ENCODE measurements at places on chromosomes 2 and 18. TPM values are rescaled to one million over a fixed set of nuclear protein-coding genes. Genes with fewer than 3 reads are reported as not detected.

Gene SH2D6
- total RNA-seq = 7.6 TPM

Gene SERPINB13
- total RNA-seq = not detected

Gene CLEC4F
- 0.32 TPM for total RNA-seq

Gene CXCR4
- 9.6 TPM for total RNA-seq

Gene DPYSL5
- total RNA-seq = 0.32 TPM

Gene IL36RN
- not detected for total RNA-seq

Gene SERPINB7
- total RNA-seq = not detected

Gene ANKRD62
- total RNA-seq = 0.20 TPM

Gene POTEE
- not detected for total RNA-seq

Gene POTEI
- not detected for total RNA-seq

Gene LYG2
- total RNA-seq = not detected

Gene GALNT14
- not detected for total RNA-seq

Gene OSBPL6
- total RNA-seq = 3.6 TPM

DNA sequence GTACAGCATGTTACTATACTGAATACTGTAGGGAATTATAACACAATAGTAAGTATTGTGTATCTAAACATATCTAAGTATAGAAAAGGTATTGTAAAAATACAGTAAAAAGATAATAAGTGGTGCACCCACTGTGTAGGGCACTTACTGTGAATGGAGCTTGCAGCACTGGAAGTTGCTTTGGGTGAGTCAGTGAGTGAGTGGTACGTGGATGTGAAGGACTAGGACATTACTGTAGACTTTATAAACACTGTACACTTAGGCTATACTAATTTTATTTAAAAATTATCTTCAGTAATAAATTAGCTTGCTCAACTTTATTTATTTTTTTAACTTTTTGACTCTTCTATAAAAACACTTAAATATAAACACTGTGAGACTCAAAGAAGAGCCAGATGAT is 82.6 kb downstream of the MTA3 start:
- no peak for DNase-seq

GRCh38 chr18:48569139-48569914 is 30.5 kb downstream of the CTIF start:
- no peak for DNase-seq

DNA sequence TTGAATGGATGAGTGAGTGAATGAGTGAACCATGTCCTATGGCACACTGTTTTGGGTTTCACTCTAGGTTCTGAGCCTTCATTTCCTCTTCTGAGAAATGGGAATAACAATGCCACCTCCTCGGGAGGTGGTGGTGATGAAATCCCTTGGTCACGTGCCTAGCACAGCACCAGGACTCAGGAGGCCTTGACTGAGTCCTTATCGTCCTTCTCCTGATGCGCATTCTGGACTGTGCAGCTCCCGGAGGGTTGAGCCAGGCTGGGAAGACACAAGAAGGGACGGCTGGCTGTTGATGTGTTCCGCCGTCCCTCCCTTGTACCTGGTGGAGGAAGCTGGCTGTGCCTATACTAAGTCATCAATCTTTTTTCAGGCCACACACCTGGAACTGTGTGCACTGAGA is 437.3 kb downstream of the ZNF521 start:
- DNase-seq = no peak

GRCh38 chr2:170512266-170512665 is 202.9 kb upstream of the SP5 start:
- DNase-seq = no peak

GRCh38 chr2:3768960-3769765 is 65.8 kb downstream of the DCDC2C start:
- DNase-seq = no peak

- DNase-seq = peak; percentile 61
These were observed 2.7 kb upstream of the TGIF1 start for GRCh38 chr18:3447068-3447894.

DNA sequence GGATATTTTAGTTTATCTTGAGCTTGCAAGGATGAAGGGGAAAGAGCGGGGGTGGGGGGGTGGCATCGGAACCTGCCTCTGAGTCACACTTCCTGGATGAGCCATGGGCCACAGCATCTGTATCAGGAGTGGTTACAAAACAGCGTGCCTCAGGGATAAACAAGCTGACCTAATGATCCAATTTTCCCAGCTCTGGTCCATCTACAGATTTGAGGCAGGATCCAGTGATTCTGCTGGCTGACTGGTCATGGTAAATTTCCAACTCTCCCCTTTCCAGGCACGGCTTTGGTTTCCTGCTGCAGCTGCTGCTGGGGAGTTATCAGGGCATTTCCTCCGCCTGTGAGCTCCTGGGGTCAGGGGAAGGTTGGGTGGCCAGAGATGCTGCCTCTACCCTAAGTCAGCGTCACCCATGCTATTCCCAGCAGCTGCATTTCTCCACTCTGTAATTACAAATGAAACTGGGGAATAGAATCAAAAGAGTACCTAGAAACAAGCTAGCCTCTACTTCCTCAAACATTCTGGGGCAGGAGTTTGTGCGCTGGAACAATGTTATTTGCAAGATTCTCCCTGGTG is 4.7 kb upstream of the HPCAL1 start:
- DNase-seq = peak; percentile 59

DNA sequence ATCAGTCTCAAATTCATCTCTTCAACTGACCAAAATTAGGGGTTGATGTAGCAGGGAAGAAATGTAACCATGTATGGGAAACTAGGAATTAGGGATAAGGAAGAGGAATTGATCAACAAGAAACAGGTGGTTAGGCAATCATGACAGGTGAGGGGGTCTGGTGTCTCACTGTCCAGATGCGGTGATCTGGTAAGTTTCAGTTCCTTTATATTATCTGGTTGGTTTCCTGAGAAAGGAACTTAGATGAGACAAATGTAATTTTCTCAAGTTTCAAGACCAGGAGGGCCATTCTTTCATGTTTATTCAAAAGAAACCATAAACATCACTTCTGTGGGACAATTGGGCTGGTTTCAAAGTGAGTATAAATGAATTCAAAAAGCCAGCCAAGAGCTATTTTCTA is 306.2 kb upstream of the KCNJ3 start:
- no peak for DNase-seq

DNA sequence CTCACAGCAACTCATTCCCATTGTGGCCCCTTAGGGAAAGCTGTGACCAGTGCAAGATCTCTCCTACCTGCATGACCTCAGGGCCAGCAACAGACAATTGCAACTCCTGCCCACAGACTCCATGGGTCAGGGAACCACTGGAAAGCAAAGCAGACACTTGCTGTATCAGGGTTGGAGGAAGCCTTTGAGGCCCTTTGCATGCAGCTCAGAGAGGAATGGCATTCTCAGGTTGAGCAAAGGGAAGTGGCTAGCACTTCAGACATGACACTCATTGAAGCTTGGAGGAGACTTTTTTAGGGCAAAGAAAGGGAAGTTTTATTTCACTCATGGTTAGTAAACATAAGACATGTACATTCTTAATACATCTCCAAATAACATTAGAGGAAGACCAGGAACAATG is 22.1 kb downstream of the IL1F10 start:
- DNase-seq = no peak

- DNase-seq = no peak
These were observed 193.6 kb downstream of the MIB1 start for GRCh38 chr18:21933931-21934765.

DNA sequence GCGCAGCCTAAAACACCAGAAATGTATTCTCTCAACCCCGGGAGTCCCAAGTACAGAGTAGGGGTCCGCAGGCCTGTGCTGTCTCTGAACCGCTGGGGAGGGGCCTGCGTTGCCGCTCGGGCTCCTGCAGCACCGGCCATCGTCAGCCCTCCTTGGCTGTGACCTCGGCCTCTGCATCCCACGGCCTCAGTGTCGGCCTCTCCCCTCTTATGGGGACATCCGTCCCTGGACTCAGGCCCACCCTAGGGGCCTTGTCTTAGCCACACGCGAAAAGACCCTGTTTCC is 50.5 kb downstream of the KCNG2 start:
- no peak for DNase-seq

DNA sequence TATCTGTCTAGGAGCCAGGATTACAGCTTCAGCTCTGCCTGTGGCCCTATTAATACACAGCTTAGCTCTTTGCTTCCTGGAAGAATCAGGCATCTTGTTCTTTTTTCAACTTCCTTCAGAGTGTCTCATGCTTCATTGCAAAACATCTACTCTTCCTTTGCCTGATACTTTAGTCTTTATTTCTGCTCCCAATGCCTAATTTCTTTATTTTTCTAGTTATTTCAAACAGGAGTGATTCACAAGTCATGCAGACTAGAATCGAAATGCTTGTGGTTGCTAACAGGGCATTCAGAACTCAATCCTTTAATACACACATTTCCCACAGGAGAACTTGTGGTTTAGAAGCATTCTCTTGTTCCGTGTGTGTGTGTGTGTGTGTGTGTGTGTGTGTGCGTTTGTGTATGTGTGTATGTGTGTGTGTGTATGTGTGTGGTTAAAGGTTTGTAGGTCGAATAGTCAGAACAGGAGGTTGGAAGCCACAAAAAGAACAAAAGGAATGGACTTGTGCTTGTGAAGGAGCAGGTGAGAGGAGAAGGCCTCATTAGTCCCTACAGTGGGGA is 28.3 kb upstream of the INSIG2 start:
- no peak for DNase-seq

GRCh38 chr2:219073413-219074129 is 12.8 kb upstream of the IHH start:
- peak; percentile 68 for DNase-seq

DNA sequence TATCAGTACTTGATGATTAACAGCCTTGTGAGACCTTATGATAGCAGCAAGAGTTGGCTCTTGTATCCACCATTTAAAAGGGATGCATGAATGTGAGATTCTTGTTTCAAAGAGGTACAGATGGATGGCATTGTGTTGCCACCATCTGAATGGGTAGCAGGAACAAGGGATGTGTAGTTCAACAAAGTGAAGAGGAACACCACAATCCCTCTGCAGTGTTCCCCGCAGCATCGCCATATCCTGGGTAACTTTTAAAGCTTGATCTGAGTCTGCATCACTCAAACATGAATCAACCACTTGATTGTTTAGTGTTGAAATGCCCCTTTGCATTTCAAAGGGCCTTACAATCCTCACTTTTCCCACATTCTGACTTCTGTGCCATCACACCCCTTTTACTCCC is 106.7 kb downstream of the SS18 start:
- DNase-seq = no peak

GRCh38 chr2:128457716-128458115 is 139.0 kb upstream of the HS6ST1 start:
- no peak for DNase-seq

DNA sequence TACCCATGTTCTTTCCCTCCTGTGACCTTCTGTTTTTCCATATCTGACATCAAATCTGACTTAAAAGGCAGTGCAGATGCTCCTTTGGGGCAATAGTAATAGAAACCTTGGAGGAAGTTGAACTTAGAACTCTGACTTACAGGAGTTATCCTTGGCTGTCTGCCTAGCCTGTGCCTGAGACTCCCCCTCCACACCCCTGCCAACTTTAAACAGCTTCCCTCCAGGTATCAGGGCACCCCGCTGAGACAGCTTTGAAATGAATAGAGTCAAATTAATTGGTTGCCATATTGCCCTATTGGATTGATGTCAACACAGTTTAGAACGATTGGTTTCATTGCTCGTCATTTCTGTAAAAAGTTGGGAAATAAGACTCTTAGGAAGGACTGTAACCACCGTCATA is 322.0 kb downstream of the PRKCE start:
- DNase-seq = no peak

GRCh38 chr18:47403317-47403716 is 151.9 kb upstream of the SKOR2 start:
- DNase-seq = no peak

GRCh38 chr2:37802899-37803379 is 122.1 kb upstream of the RMDN2 start:
- DNase-seq = no peak

- DNase-seq = no peak
These were observed 180.1 kb upstream of the SPOPL start for GRCh38 chr2:138321458-138321857.

DNA sequence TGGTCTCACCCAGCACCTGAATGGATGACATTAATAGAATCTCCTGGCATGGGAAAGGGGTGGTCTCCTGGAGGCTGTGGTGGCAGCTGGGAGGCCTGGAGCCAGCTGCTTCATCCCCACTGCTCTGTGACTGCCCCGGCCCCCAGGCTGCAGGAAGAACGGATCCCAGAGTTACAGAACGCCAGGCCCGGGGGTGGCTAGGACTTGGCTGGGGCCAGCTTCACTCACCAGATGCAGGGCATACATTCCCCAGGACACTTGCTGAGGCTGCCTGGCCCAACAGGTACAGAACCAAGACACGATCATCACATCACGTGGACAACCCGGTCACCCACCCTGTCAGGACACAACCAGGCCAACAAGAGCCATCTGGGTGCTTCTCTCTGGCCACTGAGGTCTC is 178.6 kb upstream of the SALL3 start:
- DNase-seq = no peak

DNA sequence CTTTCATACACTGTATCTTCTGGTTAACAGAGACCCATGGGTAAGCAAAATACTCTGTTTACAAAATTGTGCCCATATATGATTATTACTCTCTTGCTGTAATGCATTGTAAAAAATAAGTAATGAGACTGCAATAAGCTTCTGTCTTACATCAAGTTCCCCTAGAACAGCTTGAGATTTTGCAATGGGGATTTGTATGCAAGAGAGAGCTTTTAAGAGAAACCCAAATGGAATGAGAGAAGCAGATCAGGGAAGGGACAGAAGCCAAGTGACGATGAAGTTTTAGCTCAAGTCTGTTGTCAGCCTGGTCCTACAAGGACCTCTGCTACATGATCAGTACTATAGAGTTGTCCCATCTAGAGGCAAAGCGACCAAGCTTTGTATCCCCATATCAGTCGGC is 218.1 kb upstream of the VWC2L start:
- no peak for DNase-seq

DNA sequence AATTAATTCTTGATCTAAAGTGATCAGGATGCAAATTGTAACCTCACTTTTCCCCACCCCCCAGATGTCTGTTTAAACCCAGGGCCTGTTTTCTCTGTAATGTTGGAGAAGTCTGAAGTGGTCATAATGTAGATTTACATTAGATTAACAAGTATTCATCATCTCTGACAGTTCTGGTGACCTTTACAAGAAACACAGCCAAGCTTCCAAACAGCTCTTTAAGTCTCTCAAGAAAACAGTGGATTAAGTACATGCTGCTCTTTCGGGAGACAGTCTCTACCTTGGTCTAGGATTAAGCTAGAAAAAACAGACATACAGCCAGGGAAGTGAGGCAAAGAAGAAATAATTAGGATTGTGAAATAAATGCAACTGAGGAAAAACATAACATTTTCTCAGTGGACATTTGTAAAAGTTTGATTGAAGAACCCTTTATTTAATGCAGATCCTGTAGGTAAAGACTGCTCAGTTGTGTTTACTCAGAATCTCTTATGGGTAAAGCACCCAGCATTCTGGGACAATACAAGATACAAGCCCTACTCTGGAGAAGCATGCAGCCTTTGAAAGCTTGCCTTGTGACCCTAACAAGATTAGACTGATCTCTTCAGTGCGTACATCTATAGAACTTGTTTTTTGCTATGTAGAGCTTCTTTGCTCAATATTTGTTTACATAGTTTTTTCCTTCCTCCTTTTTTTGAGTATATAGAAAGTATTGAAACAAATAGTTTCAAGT is 203.9 kb downstream of the PHLPP1 start:
- DNase-seq = no peak

Data from transverse colon (tissue), 4 donors.